ENCODE measurements at places on chromosomes 4 and X. TPM values are rescaled to one million over a fixed set of nuclear protein-coding genes. Genes with fewer than 3 reads are reported as not detected.

DNA sequence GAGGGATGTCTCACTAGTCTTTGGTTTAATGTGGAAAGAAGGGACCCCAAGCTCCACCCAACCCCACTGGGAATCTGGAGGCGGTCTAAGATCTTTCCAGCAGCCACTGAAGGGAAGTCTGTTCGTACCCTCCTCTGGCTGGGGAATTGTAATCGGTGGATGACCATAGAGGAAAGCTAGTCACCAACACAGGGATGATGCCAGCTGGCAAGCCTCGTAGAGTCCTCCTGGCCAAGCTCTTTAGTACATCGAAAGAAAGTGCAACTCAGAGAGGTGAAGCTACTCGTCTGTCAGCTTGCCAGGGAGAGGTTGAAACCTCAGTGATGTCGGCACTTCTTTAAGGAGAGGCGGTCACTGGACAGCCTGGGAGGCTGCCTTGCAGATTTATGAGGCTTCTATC, 58.7 kb downstream of the MAMLD1 start:
- H3K36me3 ChIP-seq: no peaks in the 10 kb centered on the region
- H3K4me3 ChIP-seq: no peak overlapping the region
- peak; percentile 55 for DNase-seq
- no peaks in the 10 kb centered on the region for H3K27me3 ChIP-seq
- no peaks in the 10 kb centered on the region for H3K4me1 ChIP-seq
- no peak overlapping the region for H3K27ac ChIP-seq

DNA sequence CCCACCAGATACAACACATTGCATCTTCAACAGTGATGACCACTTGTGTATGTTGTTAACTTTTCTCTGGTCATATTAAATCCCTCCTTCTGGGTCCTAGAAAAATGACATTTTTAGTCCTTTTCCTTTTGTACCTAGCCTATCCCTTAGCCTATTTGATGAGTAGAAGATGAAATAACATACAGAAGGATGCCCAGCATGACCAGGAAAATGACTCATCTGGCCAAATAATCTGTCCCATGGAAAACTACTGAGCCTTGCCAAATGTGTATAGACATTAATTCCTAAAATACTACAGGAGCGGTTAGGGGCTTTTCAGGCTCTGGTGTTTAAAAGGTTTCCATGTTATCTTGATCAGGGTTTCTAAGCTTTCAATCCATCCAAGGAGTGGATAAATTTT, 129.0 kb upstream of the KCNIP4 start:
- no peaks in the 10 kb centered on the region for H3K36me3 ChIP-seq
- H3K4me1 ChIP-seq: no peaks in the 10 kb centered on the region
- no peaks in the 10 kb centered on the region for H3K27me3 ChIP-seq
- DNase-seq: no peak

- H3K4me1 ChIP-seq: peaks cover 12% of the 10 kb centered on the region
- no peaks in the 10 kb centered on the region for H3K27me3 ChIP-seq
- H3K27ac ChIP-seq: peak overlapping the region; percentile 76
- DNase-seq: peak; percentile 71
- H3K4me3 ChIP-seq: no peak overlapping the region
- no peaks in the 10 kb centered on the region for H3K36me3 ChIP-seq
These were observed 1.9 kb upstream of the HAUS3 start for GRCh38 chr4:2243681-2244380.

DNA sequence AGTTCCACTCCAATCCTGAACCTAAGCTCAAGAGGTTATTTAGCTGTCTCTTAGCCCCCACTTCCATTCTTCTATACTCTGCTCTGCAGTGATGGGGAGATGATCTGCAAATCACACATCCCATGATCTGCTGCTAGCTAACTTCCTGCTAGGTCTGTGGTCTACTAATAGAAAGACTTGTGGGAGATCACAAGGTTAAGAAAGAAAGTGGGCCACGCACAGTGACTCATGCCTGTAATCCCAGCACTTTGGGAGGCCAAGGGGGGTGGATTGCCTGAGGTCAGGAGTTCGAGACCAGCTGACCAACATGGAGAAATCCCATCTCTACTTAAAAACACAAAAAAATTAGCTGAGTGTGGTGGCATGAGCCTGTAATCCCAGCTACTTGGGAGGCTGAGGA, 471.1 kb upstream of the NWD2 start:
- H3K27me3 ChIP-seq: no peaks in the 10 kb centered on the region
- H3K4me1 ChIP-seq: no peaks in the 10 kb centered on the region
- no peak overlapping the region for H3K27ac ChIP-seq
- H3K36me3 ChIP-seq: no peaks in the 10 kb centered on the region
- DNase-seq: no peak

DNA sequence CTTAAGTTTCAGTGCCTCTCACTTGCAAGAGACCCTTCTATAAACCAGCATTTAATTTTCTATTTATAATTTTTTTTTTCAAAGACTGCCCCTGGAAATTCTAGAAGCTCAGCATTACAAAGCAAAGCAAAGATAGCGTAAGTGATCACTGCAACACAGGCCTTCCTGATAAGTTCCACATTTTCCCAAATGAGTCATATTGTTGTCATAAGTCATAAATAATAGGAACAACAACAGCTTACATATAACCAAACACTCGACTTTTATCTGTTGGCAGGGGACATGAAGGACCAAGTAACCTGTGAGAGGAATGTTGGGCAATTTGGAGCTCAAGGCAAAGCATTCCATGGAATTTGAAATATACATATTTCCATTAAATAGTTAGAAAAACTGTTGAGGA, 815.5 kb downstream of the DMD start:
- H3K27ac ChIP-seq: no peak overlapping the region
- no peaks in the 10 kb centered on the region for H3K36me3 ChIP-seq
- H3K4me3 ChIP-seq: no peak overlapping the region
- DNase-seq: no peak
- H3K4me1 ChIP-seq: no peaks in the 10 kb centered on the region
- H3K27me3 ChIP-seq: no peaks in the 10 kb centered on the region

- no peaks in the 10 kb centered on the region for H3K27me3 ChIP-seq
- H3K27ac ChIP-seq: no peak overlapping the region
- H3K4me3 ChIP-seq: no peak overlapping the region
- H3K4me1 ChIP-seq: no peaks in the 10 kb centered on the region
- no peaks in the 10 kb centered on the region for H3K36me3 ChIP-seq
These were observed 131.5 kb downstream of the AASDH start for GRCh38 chr4:56255820-56256219.

- no peaks in the 10 kb centered on the region for H3K4me1 ChIP-seq
- H3K4me3 ChIP-seq: no peak overlapping the region
- DNase-seq: no peak
- H3K27me3 ChIP-seq: no peaks in the 10 kb centered on the region
These were observed 237.2 kb upstream of the PITX2 start for GRCh38 chr4:110860125-110860524.

CABS1 gene
- 0.28 TPM for total RNA-seq

GRCh38 chrX:23699636-23700194, 32.4 kb downstream of the PRDX4 start:
- DNase-seq: no peak
- no peak overlapping the region for H3K4me3 ChIP-seq
- H3K36me3 ChIP-seq: no peaks in the 10 kb centered on the region
- H3K27me3 ChIP-seq: no peaks in the 10 kb centered on the region
- no peak overlapping the region for H3K27ac ChIP-seq

GRCh38 chr4:14168919-14169318, 541.4 kb upstream of the BOD1L1 start:
- no peaks in the 10 kb centered on the region for H3K36me3 ChIP-seq
- H3K27ac ChIP-seq: no peak overlapping the region
- H3K4me3 ChIP-seq: no peak overlapping the region
- no peaks in the 10 kb centered on the region for H3K4me1 ChIP-seq
- H3K27me3 ChIP-seq: no peaks in the 10 kb centered on the region

- no peak for DNase-seq
- no peak overlapping the region for H3K27ac ChIP-seq
- H3K36me3 ChIP-seq: no peaks in the 10 kb centered on the region
- H3K4me1 ChIP-seq: no peaks in the 10 kb centered on the region
- H3K4me3 ChIP-seq: no peak overlapping the region
- no peaks in the 10 kb centered on the region for H3K27me3 ChIP-seq
These were observed 185.5 kb downstream of the CEP135 start for GRCh38 chr4:56134266-56134665.

SMIM43 gene
- not detected for total RNA-seq

IL9R gene
- not detected for total RNA-seq

DNA sequence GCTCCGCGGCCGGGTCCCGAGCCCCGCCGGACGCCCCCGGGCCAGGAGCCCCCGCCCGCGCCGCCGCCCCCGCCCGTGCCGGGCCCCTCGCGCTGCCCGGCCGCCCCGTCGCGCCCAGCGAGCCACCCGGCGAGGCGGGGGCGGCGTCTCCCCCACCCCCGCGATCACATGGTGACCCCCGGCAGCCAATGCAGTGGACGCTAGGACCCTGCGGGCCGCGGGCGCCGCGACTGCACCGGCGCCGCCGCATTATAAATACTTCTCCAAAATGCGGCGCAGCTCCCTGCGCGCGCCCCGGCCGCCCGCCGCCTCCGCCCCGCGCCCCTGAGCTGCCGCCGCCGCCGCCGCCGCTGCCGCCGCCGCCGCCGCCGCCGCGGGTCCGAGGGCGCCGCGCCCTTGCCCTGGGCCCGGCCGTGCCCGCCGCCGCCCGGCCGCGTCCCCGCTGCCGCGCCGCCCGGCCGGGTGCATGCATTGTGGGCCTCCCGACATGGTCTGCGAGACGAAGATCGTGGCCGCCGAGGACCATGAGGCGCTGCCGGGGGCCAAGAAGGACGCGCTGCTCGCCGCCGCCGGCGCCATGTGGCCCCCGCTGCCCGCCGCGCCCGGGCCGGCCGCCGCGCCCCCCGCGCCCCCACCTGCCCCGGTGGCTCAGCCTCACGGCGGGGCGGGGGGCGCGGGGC, at the start of gene NAT8L:
TSS of gene NAT8L (plus strand) at position 282 of the 680 bp plus-strand sequence. CDS start at position 467, 185 bp downstream.
- DNase-seq: no peak
- H3K27me3 ChIP-seq: peaks cover 19% of the 10 kb centered on the region
- no peak within 1 kb of the TSS for H3K4me3 ChIP-seq

NCAPG gene
- 36.2 TPM for total RNA-seq

DNA sequence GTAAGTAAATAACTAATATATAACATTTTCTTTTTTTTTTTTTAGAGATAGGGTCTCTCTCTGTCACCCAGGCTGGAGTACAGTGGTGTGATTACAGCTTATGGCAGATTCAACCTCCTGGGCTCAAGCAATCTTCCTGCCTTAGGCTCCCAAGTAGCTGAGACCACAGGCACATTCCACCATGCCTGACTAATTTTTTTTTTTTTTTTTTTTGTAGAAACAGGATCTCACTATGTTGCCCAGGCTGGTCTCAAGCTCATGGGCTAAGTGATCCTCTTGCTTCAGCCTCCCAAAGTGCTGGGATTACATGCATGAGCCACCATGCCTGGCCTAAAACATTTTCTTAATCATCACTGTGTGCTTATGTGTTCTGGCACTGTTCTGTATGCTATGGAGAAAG, 32.8 kb downstream of the MGARP start:
- no peaks in the 10 kb centered on the region for H3K36me3 ChIP-seq
- H3K27me3 ChIP-seq: no peaks in the 10 kb centered on the region
- DNase-seq: no peak
- H3K4me3 ChIP-seq: no peak overlapping the region
- H3K27ac ChIP-seq: no peak overlapping the region

- no peak overlapping the region for H3K4me3 ChIP-seq
- no peaks in the 10 kb centered on the region for H3K36me3 ChIP-seq
- no peak overlapping the region for H3K27ac ChIP-seq
- H3K4me1 ChIP-seq: no peaks in the 10 kb centered on the region
These were observed 16.5 kb downstream of the SEPTIN11 start for GRCh38 chr4:76965866-76966579.

- no peak overlapping the region for H3K4me3 ChIP-seq
- H3K27me3 ChIP-seq: no peaks in the 10 kb centered on the region
- no peaks in the 10 kb centered on the region for H3K4me1 ChIP-seq
- DNase-seq: no peak
These were observed 740.6 kb upstream of the FAM241A start for GRCh38 chr4:111404673-111405072.

ARAP2 gene
- total RNA-seq: 134 TPM
